GM12892 (cell line): ENCODE measurements at places on chromosomes 6 and 20.

DNA sequence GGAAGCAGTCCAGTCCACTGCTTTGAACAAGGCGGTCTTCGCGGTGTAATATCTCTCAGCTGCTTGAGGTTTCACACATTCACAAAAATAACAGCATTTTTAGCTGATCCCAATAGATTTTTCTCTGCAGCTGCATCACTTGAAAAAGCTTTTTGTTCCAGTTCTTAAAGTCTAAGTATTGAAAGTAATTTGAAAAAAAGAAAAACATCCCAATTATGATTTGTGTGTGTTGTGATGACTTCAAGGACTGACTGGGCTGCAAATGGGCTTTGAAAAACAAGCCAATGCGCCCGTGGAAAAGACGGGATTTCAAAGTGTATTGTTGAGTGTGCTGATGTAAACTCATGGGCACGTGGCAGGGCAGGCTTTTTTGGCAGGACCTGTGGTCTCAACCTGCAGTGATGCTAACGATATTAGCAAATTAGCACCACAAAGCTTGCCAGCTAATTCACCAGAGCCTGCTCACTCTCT lies 151.1 kb downstream of the TMEM242 start:
- DNase-seq, result no peak

GRCh38 chr6:161954699-161955276 lies 680.9 kb upstream of the AGPAT4 start:
- DNase-seq, result no peak

GRCh38 chr6:90068264-90068663 lies 174.0 kb downstream of the GJA10 start:
- no peak for DNase-seq

GRCh38 chr6:89483111-89483720 lies 50.3 kb downstream of the ANKRD6 start:
- DNase-seq, result no peak

DNA sequence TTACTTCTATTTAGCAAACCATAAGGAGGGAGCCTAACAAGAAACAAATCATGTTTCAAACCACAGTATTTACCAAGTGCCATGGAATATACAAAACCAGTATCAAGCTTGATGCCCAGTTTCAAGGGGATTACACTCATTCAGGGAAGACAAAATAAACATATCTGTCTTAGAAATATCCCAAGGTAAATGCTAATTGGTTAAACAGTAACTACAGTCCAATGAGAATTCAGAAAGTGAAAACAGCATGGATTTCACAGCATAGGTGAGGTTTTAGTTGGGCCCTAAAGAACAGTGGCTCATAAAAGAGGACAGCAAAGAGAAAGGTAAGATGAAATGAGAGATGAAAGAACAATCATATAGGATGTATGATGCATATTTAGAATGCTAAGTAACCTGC lies 110.3 kb downstream of the CHD6 start:
- DNase-seq, result no peak

DNA sequence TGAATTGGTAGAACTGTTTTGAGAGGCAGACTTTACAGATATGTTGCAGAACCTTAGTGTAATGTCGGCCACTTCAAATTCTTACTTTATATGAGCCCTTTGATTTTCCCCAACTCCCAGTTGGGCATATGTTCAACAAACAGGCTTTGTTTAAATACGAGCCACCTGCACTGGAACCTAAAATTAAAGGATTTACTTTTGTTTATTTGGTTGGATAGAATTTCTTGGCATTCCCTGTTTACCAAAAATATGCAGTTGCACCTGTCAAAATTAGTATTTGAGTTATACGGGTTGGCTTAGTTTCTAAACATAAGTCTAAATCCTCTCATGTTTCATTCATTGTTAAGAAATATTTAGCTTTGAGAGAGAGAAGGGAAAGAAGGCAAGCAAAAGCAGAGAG lies 2.4 kb upstream of the GLYATL3 start:
- DNase-seq, result no peak

- no peak for DNase-seq
Observed at GRCh38 chr20:44069203-44070011, 117.6 kb downstream of the JPH2 start.

DNA sequence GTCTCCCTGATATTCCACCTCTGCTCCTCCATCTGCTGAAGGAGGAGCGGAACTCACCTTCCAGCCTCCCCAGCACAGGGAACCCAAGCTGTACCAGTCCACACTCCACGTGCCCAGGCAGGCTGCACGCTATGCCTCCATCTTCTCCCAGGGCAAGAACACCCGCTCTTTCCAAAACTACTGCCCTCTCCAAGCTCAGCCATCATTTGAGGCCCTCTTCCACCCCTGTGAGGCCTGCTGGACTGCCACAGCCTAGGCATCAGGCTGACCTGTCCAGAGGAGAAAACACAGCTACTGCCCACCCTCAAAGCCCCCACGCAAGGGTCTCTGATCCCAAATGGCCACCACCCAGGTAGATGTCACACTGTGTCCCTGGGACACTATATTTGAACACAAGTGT lies 99.9 kb downstream of the PRND start:
- DNase-seq, result no peak

DNA sequence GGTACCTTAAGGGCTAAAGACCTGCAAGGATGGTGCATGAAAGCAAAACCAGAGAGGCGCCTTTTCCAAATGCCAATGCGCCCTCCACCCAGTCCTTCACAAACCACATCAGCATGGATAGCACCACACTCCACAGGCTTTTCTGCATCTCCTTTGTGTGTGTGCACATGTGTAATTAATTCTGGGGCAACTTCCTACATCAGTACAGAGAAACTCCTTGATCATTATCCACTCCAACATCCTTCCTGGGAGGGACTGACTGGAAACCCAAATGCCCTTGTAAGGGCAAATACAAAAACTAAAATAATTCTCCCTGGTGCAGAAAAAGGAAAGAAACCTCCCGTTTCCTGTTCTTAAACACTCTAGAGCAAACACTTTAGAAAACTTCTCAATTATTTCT lies 10.8 kb downstream of the SLC52A3 start:
- DNase-seq, result no peak

DNA sequence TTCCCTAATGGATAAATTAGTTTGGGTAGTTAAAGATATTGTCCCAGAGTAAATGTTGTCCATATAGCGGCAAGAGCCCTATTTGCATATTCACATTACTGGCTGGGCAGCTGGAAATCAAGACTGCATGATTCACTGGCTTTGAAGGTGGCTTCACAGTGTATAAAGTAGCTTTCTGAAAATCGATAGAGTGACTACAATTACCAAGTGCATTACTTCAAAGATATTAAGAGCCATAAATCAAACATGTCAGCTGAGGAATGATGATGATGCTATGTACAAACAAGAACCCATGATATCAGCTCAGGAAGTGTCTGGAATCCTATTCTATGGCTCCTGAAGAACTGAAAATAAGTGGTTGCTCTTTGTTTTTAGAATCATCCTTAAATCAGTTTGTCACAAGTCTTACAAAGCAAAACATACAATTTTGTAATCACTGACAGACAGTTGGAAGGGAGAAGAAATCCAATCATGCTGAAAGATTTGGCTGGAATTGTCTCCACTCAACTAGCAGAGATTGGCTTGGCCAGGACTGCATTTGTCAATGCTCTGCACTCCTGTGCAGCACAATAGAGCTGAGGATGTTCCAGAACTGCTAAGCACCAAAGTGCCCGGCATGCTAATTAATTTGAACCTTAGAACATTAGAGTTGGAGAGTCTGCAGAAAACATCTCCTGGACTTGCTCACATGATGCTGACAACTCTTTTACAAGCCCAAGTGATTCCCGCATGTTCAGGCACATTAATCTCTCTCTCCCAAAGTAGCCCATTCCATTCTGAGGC lies 77.9 kb upstream of the B3GAT2 start:
- DNase-seq, result no peak

DNA sequence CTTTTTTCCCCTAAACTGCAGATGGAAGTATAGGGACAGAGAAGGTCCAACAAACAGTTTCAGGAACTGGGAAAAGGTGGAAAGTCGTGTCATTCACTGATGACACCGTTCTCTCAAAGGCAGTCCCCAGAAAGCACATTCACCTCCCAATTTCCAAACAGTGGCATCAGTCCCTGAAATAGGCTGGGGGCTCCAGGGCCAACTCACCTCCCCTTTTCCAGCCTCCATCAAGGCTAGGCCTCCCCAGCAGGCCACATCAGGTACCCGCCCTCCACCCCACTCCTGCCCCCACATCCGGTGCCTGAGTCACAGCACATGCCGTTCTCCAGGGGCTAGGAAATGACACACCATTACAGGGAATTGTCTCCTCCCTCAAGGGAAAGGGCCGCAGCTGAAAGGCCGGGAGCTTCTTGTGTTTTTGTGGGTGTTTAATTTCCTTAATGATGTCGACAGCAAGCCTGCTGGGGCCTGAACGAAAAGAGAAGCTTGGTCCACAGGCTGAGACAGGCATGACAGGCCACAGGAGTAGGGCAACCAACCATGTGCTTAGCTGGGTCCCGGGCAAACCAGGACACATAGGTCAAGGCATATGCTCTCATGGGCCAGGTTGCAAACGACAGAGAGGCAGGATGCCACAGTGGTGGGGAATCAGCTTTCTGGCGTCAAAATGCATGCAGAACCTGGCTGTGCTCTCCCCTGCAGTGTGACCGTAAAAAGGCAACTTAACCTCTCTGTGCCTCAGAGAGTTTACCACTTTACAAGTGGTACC lies 39.2 kb downstream of the ZMYND8 start:
- DNase-seq, result peak; percentile 42

DNA sequence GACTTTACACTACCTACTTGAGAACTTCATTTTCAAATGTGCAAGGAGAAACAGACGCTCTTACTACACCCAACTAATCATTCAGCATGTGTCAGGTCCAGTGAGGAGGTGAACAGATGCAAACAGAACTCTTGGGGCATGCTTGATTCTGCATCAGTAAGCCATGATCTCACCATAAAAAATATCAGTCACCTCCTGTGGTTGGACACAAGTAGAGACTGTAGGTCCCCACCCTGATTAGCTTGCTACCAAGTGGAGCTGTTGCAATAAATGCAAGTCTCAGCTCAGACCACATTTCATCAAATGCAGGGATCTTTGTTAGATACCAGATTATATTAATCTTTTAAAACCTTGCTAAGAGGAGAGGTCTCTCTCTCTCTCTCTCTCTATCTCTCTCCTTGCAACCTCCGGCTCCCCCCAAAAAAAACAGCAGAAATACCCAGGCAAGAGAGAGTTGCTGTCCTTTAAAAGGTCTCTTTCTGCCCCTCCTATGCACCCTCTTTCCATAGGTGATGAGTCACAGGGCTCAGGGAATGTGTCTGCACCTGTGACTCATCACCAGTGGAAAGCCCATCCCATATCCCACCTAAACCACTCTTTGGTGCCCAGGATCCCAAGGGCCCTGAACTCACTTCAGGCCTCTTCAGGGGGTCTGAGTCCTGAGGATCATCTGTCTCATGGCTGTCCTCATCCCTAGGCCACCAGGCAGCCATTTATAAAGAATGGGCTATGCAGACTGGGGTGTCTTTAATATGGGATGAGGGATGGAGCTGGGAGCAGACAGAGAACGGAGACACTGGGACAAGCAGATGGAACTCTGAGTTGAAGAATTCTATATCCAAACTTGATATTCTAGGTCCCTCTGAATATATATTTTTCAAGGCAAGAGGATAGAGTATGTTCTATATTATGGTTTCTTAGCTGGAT lies 154.5 kb downstream of the QRSL1 start:
- DNase-seq, result no peak

DNA sequence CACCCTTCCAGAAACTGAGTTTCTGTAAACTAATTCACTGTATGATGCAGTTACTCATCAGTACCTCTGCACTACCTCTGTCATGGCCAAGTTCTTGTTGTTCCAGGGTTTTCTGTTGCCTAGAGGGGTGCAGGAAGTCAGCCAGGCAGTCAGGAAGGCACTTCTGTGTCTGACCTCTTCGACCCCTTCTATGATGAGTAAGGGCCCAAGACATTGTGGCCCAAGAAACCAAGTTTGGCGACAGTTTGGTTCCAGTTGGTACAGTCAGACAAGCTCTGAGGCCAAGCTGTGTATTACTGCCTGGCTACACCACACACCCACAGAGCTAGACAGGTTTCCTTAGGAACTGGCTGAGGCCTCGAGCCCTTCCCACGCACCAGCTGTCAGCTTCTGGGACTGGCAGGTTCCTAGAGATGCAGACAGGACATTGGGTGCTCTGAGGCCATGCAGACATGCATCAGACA lies 41.2 kb downstream of the TRAF3IP2 start:
- DNase-seq, result no peak
